Hematopoietic multipotent progenitor cell treated with erythropoietin and hydrocortisone succinate and interleukin-3 and kit ligand, for 6 days (in vitro differentiated cells): ENCODE measurements at places on chromosomes 12 and 14.

GRCh38 chr12:124698998-124699305 lies 131.5 kb upstream of the NCOR2 start:
- no peak for DNase-seq

DNA sequence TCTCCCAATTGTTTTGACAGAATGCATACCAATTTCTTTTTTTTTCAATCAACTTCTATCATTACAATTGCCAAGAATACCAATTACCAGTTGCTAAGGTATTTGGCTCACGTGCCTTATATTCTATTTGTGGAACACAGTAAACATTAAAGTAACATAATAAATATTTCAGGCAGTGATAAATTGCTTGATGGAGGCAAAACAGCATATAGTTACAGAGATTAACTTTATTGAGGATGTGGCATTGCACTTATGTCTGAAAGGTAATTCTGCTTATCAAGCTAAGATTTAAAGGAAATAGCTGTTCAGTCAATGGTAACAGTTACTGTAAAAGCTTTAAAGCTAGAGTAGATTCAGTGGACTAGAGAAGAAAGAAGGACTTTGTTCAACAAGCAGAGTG lies 1107.8 kb downstream of the FSCB start:
- DNase-seq, result no peak

GRCh38 chr12:22935090-22935489 lies 310.1 kb downstream of the ETNK1 start:
- DNase-seq, result no peak

DNA sequence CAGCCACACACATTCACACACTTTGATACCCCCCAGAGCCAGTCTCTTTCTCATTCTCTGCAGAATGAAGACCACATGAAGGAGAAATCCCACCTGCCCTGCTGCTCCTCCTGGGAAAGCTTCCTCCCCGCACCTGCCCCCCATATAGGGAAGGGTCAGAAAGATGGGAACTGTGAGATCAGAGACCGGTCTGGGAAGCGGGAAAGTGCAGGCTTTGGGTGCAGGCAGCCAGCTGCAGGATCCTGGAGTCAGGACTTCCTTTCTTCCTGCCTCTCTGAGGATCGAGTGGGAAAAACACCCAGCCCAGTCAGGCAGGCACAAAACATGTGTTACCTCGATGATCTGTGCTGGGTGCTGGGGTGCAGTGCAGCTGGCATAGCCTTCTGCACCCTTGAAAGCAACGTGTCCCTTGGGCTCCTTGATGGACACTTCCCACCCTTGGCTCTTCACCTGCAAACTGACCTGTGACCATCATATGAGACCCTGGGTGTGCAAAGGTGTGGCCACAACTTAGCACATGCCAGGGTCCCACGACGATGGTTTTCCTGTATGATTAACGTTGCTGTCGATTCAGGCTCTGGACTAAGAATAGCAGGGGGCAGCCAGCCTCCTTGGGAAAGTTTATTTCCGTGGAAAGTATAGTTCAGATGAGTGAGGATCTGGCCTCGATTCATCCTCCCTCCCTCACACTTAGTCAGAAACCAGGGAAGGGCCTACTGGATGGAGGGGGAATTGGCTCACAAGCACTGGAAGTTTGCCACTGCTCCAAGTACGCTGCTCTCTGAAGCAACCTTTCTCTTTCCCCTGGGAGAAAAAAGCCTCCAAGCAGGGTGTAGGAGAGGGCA lies 105.4 kb upstream of the MED13L start:
- no peak for DNase-seq
